ENCODE measurements at places on chromosomes 6 and 20.

DNA sequence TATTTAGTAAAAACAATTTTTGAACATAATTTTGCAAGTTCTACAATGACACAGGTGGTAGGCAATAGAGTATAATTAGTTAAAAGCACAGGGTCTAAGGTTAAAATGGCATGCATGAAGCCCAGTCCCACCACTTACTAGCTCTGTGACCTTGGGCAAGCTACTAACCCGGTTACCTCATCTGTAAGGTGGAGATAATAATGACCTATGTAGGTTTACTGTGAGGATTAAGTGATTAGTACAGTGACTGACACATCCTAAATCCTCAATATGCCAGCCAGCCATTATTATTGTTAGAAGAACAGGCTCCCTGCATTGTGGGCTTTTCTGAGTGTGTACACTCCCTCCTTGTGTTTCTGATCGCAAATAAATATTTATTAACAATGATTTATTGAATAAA is 26.2 kb downstream of the ATXN1 start:
- no peak for DNase-seq

- no peak for DNase-seq
Observed at GRCh38 chr20:49697071-49697470, 16.6 kb downstream of the B4GALT5 start.

DNA sequence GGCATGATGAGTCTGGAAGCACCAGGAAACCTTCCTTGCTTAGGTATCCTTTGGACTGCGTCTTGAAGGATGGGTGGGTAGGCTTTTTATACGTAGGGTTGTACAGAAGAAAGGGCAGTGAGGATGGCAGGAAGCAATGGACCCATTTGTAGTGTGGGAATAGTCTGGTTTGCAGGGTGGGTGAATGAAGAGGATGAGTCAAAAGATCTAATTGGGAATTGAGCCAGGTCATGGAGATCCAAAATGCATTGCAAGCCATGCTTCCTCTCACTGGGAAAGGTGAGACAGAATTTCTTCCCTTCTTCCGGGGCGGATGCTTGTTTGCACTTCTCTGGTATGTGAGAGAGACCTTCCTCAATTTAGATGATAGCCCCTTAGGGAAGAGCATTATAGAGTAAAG is 10.1 kb upstream of the BTBD3 start:
- no peak for DNase-seq

DNA sequence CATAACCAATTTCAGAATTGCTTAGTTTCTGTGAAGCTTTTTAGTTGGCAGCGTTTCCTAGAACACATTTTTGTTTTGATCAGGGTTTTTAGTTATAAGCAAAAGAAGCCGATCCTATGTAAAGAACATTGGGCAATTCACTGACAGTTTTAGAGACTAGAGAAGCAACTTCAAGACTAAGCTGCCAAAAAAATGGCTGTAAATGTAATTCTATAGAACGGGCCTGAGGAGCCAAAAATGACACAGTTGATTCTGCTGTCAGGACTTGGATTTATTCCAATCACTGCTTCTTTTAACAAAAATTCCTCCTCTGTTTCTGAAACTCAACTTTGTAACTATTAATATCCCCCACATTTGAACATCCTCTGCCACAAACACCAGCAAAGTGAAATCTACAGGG is 236.0 kb upstream of the EYS start:
- DNase-seq = no peak

DNA sequence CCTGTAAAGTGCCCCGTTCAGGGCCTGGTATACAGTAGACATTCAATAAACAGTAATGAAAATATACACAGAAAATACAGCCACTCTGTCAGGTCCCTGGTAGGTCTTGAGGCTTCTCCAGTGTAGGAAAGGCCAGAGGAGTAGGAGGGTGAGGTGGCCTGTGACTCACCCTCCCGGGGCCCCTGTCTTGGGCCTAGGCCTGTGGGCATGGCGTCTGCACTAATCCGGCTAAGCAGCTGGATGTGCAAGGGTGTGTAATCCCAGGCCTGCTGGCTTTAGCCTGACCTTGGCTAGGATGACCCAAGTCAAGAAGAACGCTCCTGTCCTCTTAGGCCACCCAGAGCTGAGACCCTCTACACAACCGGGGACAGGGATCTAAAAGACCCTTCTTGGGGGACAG is 84.9 kb downstream of the KCNB1 start:
- no peak for DNase-seq

GRCh38 chr6:158991017-158991723 is 8.8 kb downstream of the RSPH3 start:
- no peak for DNase-seq

- no peak for DNase-seq
Observed at GRCh38 chr6:44858998-44859397, 469.1 kb upstream of the RUNX2 start.

DNA sequence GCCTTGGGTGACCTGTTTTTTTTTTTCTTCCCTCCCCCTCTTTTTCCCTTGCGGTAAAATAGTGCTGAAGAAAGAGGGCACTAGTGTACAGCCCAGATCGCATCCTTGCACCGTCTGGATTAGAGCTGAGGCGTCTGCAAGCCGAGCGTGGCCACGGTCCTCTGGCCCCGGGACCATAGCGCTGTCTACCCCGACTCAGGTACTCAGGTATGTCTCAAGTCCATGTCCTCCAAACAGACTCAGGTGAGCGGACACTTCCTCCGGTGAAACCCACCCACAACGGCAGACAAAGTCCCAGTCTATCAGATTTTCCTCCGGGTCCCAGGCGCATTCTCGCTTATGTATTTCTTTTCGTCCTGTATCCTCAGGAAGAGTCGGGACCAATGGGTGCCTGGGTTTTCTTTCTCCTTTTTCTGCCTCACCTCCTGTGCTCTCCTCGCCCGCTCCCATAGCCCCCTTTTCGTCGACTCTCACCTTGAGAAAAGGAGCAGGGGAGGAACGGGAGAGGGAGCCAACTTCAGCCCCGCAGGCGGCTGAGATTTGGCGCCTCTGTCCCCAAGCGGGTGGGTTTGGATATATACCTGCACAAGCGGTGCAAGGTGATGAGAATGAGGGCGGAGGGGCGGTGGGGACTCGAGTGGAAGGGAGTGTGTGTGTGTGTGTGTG is 1.1 kb upstream of the GRM1 start:
- no peak for DNase-seq

DNA sequence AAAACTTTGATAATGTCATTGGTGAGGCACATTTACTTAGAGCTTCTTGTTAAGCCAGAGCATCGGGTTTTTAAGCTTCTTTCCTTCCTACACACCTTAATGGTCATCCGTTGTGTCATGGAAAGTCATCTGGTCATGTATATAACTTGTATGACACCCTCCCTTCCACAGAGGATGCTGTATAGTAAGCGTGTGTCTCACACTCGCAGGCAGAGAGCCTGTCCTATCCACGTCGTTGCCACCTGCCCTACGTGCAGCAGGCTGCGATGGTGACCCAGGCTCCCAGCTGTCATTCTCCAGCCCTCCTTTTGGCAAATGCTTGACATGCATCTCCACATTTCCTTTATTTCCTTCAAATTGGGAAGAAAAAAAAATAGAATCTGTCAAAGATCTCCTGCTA is 85.6 kb downstream of the MYB start:
- no peak for DNase-seq

DNA sequence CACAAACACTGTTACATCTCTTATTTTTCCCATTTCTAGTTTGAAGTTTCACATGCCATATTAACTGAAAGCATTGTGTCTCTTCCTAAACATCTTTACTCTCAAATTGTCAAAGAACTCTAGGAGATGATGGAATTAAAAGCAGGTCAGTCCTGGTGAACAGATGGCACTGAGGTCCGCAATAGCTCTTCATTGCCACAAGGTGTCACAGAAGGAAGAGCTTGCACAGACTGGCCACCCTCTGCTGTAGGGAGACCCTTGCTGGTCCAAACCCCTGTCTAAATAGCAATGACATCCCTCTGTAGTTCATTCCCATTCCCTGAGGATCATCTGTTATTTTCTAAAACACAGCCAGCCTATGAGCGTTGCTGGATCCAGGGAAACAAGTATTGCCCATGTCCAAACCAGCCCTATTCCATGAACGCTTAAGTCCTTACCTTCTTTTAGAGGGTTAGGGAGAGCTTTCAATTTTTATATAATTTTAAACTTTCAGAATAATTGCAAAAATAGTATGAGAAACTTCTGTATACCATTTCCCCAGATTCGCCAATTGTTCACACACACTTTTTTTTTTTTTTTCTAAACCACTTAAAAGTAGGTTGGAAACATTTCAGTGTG is 10.1 kb upstream of the HDAC2 start:
- DNase-seq = no peak

GRCh38 chr20:20820104-20820503 is 107.7 kb upstream of the RALGAPA2 start:
- no peak for DNase-seq

DNA sequence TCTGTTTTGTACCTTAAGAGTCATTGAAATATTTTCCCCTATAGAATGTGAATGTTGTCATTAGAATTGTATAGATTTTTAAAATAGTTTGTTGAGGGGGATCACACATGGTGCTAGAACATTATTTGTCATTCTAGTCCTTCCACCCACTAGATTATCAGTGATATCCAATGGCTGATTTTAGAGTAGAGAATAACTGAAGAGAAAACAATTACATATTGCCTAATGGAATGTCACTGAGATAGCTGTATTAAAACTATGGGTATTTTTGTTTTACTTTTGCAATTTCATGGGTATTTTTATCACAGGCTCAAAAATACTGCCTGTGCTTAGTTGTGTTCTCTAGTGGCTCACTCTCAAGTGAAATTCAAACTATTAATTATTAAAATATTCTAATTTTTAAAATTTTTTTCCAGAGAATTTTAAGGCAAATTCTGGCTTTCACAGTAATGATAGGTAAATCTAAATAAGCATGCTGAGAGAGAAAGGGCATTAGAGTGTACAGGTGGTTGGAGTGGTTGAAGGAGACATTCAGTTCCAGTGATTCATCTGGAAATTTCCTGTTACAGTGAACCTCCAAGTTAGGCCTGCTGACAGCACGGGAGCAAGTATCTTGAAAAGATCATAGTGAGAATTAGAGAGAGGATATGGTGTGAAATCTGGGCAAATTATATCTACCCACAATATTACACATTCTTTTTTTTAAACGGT is 399.6 kb downstream of the NKAIN2 start:
- no peak for DNase-seq

DNA sequence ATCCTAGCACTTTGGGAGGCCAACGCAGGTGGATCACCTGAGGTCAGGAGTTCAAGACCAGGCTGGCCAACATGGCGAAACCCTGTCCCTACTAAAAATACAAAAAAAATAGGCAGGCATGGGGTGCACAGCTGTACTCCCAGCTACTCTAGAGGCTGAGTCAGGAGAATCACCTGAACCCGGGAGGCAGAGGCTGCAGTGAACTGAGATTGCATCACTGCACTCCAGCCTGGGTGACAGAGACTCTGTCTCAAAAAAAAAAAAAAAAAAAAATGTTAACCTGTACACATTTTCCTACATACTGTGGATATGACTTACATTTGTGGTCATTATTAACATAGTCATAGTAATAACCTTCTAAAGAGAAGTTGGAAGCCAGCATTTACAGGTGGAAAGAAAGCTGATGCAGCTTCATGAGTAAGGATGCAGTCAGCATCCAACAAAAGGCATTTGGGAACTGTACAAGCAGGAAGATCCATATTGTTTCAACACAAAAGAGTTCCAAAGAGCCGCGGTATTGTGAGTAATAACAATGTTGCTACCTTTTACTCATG is 186.2 kb downstream of the GPX5 start:
- no peak for DNase-seq

GRCh38 chr20:26209171-26209941 is 512.7 kb upstream of the ZNF337 start:
- peak; percentile 1 for DNase-seq

DNA sequence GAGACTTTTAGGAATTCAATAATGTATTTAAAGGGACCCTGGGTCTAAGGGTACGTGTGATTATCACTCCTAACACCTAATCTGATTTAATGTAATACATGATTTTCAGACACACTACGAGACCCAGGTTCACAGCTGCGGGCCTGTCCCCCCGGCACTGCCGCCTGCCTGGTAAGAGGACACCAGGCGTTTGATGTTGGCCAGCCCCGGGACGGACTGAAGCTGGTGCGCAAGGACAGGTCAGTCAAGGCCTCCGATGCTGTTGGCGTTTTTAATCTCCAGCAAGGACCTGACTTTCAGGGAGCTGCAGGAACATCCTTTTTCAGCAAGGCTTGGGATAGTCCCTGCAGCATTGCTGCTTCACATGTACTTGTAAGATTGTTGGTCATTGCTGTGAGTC is 58.2 kb downstream of the IGF2R start:
- no peak for DNase-seq

- DNase-seq = no peak
Observed at GRCh38 chr6:82040405-82041221, 206.9 kb downstream of the IBTK start.

DNA sequence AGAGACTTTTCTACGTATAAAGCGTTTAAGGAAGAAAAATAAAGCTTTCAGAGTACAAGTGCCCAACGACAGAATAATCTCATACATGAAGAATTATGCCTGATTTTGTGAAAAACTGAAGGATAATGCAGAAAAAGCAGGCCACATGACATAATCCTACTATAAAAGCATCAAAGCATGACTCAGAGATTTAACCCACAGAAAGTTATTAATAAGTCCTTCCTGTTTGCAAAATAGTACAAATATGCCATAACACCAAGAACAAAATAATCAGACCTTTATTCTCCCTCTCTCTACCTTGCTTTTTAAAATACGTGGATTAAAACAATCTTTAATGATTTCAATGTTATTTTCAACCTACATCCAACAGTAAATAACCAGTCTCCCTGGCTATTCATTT is 118.6 kb upstream of the BCLAF1 start:
- no peak for DNase-seq

GRCh38 chr6:467111-467510 is 75.6 kb downstream of the IRF4 start:
- DNase-seq = no peak

- DNase-seq = no peak
Observed at GRCh38 chr6:84524636-84525035, 239.8 kb downstream of the TBX18 start.

GRCh38 chr6:147506704-147507114 is 1.8 kb upstream of the SAMD5 start:
- DNase-seq = peak; percentile 18

GRCh38 chr6:52063584-52064344 is 23.6 kb downstream of the PKHD1 start:
- DNase-seq = peak; percentile 15

DNA sequence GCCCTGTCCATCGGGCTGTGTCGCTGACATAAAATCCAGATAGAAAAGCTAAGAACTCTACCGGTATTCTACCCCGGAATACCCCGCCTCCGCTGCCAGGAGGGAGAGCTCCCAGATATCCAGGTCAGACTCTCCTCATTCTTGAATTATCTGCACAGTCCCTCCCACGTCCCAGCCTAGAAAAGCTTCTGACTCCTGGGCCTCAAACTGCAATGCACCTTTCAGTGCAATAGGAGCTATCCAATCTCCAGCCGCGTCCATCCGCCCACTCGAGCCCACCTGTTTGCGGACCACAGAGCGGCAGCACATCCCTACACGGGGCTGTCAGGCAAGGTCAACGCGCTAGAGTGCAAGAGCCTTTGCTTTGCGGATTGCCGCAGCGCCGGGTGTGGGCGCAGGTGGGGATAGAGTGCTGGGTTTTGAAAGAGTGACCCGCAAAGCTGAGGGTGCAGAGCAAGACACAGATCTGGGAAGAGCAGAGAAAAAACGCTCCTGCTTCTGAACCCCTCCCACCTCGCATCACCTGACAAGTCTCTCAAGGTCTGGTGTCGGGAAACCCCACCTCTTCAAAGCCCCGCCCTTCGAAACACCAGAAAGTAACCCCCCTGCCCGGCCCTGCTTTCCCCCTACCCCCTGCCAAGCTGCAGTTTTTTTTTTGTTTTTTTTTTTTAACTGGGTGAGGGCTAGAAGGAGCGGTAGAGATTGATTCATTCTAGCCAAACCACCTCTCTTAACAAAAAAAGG is 1.3 kb downstream of the TAPBP start:
- DNase-seq = peak; percentile 70

GRCh38 chr6:43090559-43090956 is 14.4 kb downstream of the PTK7 start:
- no peak for DNase-seq
